Panc1 (cell line): ENCODE measurements at places on chromosomes 7 and 10. TPM values are rescaled to one million over a fixed set of nuclear protein-coding genes. Genes with fewer than 3 reads are reported as not detected.

Gene ZNF503
- total RNA-seq: 10.4 TPM

GRCh38 chr7:128867241-128867640 is 4.6 kb downstream of the ATP6V1F start:
- no peak for DNase-seq

GRCh38 chr10:95756041-95756761 is at the start of gene ENTPD1:
ENTPD1 (plus strand) TSS chr10:95756163; CDS start chr10:95756240, 77 bp downstream.
- no peak for DNase-seq

GRCh38 chr7:148712678-148713329 is 14.1 kb downstream of the CUL1 start:
- no peak for DNase-seq

DNA sequence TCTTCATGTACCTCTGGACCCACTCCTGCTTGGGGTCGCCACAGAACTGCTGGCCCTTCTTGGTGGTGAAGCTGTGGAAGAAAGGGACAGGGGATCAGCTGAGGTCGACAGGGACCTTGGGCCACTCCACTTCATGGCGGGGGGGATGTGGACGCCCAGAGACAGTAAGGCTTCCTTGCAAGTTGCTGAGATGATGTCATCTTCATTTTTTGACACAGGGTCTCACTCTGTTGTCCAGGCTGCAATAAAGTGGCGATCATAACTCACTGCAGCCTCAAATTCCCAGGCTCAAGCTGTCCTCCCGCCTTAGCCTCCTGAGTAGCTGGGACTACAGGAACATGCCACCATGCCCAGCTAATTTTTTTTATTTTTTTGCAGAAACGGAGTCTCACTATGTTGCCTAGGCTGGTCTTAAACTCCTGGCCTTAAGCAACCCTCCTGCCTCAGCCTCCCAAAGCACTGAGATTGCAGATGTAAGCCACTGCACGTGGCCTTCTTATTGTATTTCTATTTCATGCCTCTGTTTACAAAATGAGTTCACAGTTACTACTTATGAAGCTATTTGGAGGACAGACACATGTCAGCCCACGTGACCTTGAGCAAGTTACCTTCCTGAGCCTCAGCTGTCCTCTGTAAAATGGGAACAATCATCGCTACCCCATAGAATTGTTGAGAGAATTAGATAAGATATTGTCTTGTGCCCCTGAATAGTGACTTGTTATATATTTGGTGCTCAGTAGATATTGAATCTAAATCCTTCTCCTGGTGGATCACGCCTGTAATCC is 1.5 kb downstream of the CCL24 start:
- no peak for DNase-seq

Gene FANK1
- 19.1 TPM for total RNA-seq

DNA sequence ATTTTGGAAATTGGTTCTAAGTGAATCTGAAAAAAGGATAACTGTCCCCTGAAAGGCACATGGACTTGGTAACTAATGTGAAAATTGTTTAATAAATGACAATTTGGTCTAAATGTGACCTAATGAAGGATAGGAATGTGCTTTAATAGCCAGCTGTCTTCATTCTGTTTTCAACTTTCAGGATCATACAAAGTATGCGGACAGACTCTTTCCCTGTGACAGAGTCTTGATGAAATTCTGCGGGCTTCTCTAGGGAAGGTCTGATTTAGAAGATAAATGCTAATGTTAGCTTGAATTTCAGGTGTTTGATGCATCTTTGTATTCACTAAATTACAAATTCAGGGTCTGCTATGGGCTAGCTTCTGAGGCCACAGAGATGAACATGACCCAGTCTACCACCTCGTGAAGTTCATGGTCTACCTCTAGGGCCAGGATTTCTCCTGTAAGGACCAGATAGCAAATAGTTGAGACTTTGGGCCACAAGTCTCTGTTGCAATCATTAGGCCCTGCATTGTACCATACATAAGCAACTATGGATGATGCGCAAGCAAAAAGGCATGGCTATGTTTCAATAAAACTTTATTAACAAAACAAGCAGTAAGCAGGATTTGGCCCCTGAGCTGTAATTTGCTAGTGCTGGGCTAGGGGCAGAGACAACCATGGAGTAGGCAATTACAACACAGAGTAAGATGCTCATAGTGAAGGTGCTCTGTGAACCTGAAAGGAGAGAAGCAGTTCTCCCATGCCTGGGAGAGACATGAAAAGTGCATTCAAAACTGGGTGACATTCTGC is 368.6 kb downstream of the INHBA start:
- no peak for DNase-seq

DNA sequence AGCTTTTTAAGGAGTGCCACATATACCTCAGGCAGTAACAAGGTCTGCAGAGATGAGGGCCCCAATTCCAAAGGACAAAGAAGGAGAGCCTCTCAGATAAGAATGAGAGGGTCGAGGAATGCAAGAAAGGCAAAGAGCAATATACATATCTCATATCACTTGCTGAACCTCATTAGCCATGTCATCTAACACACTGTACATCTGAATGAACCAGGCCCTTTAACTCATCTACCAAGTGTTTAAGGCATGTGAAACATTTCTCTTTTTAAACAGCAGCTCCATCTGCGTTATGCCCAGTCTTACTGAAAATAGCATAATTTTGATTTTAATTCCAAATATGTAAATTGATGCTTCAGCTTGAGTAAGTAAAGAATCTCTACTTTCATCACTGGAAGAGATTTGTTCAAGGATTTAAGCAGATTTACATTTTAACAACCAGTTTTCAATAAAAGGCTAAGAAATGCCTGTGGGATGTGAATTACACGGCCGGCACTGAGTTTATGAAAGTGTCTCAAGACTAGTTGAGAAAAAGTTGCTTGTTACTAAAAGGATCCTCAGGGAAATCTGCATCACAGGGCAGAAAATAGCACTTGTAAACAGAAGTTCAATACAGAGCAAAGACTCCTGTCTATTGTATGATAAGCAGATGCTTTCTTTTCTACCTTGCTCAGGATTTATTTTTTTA is 123.8 kb upstream of the SLC26A5 start:
- no peak for DNase-seq

DNA sequence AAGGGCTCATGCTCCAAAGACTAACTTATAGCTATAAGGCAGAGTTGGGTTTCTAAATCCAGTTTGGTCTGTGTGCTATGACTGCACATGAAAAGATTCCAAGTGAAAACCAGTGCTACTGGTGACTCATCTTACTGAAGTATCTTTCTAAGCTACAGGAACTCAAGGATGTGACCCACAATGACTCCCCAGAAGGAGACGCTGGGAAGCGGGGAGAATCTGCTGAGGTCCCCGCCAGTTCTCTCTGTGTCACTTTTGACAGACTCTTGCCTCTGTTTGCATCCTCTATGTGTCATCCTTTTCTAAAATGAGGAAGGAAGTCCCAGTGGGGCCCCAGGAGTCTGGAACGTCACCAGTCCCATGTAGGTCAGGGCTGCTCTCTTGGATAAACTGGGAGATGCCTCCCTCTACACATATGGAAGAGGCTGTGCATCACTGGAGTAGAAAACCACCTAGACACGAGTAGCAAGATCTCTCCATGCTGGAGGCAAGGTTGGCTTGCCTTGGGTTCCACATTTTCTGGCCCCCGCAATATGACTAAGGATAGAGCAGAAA is 28.8 kb upstream of the GPR26 start:
- no peak for DNase-seq

- DNase-seq: no peak
Measured at GRCh38 chr7:152674860-152675758, 832 bp downstream of the XRCC2 start.

Gene ACTL6B
- total RNA-seq: not detected

DNA sequence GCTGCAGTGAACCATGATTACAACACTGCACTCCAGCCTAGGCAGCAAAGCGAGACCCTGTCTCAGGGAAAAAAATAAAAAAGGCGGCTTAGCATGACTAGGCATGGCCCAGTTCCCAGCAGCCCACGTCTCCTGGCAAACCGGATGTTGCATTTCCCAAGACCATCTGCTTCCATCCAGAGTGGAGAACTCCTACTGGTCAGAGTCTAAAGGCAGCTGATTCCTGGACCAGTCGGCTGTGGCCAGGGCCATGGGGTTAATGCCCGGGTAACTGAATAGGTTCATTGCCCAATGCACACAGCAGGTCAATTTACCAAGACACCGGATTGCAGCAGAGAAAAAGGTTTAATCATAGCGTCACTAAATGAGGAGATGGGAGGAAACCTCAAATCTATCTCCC is 133.1 kb downstream of the MYL10 start:
- no peak for DNase-seq

- DNase-seq: no peak
Measured at GRCh38 chr7:38855867-38856266, 53.1 kb downstream of the VPS41 start.

DNA sequence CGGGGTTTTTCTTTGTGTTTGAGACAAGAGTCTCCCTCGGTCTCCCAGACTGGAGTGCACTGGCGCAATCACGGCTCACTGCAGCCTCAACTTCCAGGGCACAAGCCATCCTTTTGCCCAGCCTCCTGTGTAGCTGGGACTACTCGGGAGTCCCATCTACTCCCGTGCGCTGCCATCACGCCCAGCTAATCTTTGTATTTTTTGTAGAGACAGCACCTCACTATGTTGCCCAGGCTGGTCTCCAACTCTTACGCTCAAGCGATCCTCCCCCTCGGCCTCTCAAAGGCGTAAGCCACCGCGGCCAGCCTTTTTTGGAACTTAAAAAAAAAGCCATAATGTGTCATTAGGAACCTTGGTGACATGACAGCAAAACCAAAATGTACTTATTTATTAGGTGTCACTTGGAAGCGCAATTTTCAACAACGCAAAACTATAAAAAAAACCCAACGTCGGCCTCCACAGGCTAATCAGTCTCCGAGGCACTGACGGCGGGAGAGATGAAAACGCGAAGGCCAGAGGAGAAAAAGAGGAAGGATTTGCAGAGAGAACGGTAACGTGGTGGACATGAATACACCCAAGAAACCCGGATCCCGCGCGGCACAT is 911 bp upstream of the HNRNPH3 start:
- no peak for DNase-seq

Gene ADCYAP1R1
- total RNA-seq: not detected

Gene APBB1IP
- total RNA-seq: 0.21 TPM

DNA sequence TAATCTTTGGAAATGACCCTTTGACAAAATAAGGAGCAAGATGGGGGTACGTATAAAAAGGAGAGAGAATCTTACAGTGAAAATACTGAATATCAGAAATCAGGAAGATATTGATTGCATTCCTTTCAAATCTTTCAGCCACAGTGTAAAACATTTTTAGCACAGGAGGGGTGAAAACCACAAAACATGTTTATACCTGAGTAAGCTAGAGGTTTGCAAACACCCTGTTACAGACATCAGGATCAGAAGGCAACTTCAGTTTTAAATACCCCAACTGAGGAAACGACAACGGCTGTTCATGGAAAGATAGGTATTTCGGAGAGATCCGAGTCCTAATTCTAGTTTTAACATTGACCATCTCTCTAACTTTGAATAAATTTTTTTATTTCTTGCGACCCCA is 69.1 kb upstream of the ITGB1 start:
- DNase-seq: no peak

DNA sequence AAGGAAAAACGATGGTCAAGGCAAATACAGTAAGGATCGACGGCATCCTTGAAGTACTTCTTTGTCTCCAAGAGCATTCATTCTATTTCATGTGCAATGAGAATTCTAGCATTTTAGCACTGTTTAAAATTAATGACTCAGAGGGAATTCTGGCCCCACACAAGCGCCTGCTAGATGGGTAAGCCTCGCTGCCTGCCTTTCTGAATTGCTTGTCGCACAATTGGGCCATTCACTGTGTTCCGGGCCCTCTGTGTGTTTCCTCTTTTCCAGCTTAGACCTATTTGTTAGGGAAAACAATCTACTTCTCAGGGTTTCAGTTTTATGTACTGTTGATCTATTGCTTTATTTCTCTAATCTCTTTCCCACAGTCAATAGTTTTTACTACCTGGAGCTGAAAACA is 204.7 kb upstream of the ZNF32 start:
- DNase-seq: no peak

Gene SYNPO2L
- total RNA-seq: not detected

DNA sequence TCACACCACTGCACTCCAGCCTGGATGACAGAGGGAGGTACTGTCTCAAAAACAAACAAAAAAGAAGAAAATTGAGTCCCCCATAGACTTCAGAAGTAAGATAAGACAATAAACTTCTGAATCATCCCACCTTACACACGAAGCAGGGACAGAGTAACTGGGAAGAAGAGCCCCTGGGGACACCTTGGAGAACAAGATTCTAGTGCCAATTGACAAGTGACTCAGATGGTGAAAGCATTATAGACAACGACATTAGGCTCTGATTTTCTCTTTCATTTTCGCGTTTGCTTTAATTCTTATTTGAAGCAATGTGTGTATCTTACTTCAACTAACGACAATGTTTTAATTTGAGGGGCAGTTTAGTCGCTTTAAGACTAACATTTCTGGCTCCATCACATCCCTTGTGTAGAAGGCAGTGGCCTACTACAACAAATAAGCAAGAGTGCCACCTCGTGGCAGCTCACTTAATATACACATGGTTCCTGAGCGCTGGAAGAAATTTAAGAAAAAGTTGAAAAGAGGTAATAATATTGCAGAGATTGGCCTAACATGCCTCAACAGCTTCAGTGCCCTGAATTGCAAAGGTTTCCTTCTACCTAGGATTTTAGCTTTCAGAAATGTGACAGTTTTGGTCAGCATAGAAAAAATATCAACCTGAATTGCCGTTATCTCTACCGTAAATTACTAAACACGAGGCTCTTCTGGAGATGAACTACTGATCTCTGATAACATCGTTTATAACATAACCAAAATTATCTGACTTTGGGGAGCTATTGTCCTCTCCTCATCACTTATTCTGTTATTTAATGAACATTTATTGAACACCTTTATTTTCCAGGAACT is 36.7 kb downstream of the ASNS start:
- peak; percentile 60 for DNase-seq

- DNase-seq: no peak
Measured at GRCh38 chr10:62180677-62181076, 88.0 kb downstream of the RTKN2 start.

- DNase-seq: no peak
Measured at GRCh38 chr7:20351901-20352300, 21.2 kb downstream of the ITGB8 start.

- DNase-seq: no peak
Measured at GRCh38 chr10:21141946-21142492, 244.9 kb upstream of the NEBL start.

DNA sequence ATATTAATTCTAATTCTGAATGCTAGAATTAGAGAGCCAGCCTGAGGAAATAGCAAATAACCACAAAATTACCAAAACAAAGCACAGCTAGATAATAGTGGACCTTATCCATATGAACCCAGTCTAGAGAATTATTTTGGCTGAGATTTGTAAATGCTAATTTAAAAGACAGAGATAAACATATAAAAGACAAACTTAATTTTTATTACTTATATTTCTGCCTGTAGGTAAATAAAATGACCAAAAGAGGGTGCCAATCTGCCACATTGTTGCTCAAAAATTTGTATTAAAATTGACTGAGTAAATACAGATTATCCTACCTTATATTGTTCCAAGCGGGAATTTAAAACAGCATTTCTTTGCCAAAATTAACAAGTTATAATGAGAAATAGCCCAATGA is 20.2 kb downstream of the RTKN2 start:
- DNase-seq: no peak

DNA sequence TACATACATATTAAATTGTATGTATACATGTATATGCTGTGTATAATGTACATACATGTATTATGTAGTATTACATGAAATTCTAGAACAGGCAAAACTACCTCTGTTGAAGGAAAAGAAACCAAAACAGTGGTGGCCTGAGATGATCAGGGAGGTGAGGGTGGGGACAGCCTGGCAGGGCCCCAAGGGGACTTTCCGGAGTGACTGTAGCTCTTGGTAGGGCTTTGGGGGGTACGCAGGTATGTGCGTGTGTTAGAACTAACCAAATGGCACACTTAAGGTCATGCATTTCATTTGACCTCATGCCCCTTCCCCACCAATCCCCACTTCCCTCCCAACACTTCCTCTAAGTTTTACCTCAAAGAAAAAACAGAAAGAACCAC is 31.3 kb downstream of the CTBP2 start:
- no peak for DNase-seq
